ENCODE measurements at places on chromosomes 7 and 10.
A peak's percentile ranks its signal among the peaks of the same experiment; 100 is the strongest.

DNA sequence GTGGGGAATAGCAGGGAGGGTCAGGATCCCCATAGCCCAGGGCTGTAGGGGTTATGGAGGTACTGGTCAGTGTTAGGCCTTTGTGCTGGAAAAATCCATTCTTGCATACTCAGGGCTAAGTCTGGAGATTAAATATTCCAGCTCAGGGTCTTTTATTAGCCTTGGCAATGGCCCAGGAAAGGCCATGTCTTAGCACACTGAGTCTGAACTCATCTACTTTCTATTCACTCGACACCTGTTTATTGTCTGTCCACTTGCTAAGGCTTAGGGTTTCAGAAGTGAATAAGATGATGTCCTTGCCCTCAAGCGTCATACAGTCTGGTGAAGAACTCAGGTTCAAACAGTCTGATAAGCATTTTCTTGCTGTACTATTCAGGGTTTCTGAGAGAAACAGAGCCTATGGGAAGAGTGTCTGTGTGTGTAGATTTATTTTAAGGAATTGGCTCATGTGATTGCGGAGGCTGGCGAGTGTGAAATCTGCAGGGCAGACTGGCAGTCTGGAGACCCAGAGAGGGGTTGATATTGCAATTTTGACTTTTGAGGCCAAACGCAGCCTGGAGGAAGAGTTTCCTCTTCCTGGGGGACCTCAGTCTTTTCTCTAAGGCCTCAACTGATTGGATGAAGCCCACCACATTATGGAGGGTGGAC, 135.8 kb downstream of the RAMP3 start:
- no peak for DNase-seq

GRCh38 chr10:124522131-124522932, 60.7 kb downstream of the LHPP start:
- no peak for DNase-seq

DNA sequence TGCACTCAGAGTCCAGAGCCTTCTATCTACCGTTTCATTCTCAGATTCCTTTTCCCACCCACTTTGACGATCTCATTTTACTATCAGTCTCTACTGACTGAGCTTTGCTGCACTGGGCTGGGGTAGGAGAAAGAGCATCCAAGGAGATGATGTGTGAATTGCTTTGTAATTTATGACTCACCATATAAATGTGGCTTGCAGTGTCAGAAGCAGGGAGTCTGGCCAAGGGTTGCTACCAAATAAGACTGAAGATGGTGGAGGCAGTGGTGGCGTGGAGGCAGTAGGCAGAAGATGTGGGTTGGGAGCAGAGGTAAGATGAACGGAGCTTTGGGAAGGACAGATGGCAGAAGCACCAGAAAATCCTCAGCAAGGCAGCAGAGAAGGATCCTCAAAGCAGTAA, 73.3 kb upstream of the AGK start:
- no peak for DNase-seq

- DNase-seq: no peak
Observed at GRCh38 chr7:13988065-13988464, 1.4 kb downstream of the ETV1 start.

DNA sequence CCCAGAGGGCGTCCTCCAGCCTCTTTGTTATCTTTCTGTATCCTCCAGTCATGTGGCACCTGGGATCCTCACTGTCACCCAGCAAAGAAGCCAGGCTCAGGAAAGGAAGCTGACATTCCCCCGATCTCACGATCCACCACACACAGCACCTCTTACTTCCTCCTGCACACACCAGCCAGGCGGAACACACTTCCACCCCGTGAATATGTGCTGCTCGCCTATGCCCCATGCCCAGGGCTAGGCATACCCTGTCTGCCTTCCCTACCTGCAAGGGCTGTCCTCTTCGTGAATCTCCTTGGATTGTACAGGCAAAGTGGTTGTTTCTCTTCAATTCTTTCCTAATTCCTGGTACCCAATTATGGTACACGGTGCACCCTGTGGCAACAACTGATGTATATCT, 191.0 kb downstream of the TNS3 start:
- DNase-seq: no peak

- peak; percentile 47 for DNase-seq
Observed at GRCh38 chr10:59362144-59362958, at the start of gene FAM13C. FAM13C (minus strand) TSS chr10:59362549; CDS start chr10:59362460, 89 bp downstream.

DNA sequence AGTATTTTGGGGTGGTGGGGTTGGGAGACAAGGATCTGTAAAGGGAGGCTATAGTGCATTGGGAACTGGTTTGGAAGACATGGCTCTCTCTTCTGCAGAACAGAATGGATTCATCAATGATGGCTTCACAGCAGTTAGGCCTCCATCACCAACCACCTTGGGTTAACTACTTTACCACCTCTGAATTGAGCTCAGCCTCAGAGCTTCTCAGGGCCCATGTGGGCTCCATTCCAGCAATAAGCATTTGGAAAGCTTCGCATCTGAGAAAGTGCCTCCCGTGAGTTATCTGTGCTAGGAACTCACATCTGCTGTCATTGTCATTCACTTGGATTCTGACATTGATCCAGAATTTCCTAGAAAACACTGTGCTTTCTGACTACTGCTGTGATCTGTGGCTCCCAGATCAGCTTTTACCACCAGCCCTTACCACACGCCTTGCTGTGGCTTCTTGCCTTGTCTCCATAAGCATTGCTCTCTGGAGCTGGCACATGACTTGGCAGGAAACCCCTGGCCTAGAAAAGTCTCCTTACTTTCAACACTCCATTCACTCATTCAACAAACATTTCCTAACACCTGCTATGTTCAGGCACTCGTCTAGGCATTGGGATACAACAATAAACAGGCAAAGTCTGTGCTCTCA, 70.7 kb upstream of the ADO start:
- DNase-seq: no peak

- DNase-seq: peak; percentile 49
Observed at GRCh38 chr10:115706488-115707076, 566.4 kb downstream of the GFRA1 start.

DNA sequence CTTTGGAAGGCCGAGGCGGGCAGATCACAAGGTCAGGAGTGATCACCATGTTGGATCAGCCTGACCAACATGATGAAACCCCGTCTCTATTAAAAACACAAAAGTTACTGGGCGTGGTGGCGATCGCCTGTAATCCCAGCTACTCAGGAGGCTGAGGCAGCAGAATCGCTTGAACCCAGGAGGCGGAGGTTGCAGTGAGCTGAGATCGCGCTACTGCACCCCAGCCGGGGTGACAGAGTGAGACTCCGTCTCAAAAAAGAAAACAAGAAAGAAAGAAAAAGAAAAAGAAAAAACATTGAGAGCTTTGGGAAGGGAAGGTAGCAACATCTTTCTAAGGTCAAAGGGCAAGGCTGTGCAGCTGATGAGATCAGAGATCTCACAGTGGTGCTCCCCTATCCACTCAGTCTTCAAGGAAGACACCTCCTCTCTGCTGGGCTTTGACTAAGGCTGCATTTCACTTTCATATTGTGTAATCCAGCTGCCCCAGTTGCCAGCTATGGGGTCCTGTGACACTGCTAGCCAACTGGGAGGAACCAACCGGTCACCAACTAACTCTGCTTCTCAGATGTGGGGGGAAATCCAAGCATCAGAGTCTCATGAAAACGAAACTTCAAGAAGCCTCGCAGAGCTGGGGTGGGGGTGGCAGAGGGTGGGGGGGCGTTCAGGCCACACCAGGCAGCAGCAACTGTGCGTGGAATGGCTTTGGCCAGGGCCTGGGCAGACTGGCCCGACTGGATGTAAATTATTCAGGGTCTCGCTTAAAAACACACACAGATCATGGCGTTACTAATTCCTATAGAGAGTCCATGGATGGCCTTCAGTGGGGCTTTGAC, 1.5 kb downstream of the IL15RA start:
- no peak for DNase-seq

GRCh38 chr7:154296443-154296842, 244.2 kb downstream of the DPP6 start:
- no peak for DNase-seq

DNA sequence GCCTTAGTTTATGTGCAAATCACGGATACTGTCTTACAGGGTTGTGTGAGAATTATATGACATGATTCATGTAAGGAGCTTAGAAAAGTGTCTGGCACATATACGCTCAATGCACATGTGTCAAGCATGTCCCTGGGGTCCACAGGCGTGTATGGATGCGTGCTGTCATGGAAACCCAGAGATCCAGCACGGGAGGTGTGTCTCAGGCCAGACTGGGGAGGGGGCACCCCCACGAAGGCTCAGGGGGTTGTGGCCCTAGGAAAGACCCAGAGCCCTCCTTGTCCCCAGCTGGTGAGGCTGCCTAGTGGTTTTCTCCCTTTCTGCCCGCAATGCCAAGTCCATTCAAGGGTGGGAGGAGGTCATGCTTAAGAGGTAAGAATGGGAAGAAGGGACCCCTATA, 9.1 kb downstream of the BTBD16 start:
- DNase-seq: no peak

DNA sequence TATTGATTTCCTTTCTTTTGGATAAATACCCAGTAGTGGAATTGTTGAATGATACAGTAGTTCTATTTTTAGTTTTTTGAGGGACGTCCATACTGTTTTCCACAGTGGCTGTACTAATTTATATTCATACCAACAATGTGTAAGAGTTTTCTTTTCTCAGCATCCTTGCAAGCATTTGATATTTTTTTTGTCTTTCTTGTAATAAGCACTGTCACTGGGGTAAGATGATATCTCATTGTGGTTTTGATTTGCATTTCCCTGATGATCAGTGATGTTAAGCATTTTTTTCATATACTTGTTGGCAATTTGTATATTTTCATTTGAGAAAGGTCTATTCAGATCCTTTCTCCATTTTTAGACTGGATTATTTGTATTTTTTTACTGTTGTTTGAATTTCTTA, 308.7 kb downstream of the PTEN start:
- no peak for DNase-seq

Measured in fibroblast of skin of scalp (primary cell).